T47D (cell line): ENCODE measurements at places on chromosomes 16 and 17.

GRCh38 chr17:40598619-40599467 lies 33.6 kb upstream of the CCR7 start:
- no peak for DNase-seq

DNA sequence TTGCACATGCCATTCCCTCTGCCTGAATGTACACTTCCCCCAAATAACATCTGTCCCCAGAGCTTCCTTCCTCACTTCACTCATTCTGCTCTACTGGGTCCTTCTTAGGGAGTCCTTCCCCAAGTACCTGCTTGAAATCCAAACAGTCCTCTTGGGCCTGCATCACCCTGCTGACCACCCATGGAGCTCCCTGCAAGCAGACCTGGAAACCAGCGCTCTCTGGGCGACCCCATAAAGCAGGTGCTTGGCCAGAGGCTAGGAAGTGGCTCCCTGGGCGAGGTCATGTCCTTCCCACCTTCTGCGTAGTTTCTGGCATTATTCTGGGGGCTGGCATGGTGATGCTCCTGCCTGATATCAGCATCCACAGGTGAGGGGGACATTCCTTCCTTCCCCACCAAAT lies 12.2 kb upstream of the NTN1 start:
- no peak for DNase-seq

- DNase-seq: no peak
Measured at GRCh38 chr17:82108038-82108437, 10.0 kb upstream of the FASN start.

DNA sequence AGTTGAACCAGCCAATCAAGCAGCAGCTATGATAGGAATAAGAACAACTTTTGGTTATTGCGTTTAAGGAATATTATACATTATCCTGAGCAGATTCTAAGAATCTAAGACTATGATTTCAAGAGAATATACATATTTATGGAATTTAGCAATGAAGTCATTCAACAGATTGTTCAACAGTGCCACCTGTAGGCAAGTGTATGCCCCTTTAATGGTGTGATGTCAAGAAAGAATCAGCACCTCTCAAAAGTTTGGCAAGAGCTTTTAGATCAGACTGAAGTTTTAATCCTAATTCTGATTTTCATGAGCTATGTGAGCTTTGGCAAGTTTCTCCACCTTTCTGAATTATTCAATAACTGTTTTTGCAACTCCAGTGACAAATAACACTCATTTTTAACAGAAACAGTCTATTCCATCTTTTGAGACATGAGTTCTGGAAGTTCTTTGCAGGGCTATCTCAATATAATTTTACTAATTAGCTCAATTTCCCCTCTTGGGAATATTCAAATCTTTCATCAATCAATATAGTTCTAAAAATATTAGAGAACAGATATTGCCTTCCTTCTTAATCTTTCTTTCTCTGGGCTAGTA lies 474.3 kb upstream of the TOM1L1 start:
- peak; percentile 65 for DNase-seq

GRCh38 chr16:19329932-19330331 lies 44.4 kb downstream of the CLEC19A start:
- DNase-seq: no peak

- no peak for DNase-seq
Measured at GRCh38 chr16:12089492-12090150, 113.1 kb downstream of the SNX29 start.

DNA sequence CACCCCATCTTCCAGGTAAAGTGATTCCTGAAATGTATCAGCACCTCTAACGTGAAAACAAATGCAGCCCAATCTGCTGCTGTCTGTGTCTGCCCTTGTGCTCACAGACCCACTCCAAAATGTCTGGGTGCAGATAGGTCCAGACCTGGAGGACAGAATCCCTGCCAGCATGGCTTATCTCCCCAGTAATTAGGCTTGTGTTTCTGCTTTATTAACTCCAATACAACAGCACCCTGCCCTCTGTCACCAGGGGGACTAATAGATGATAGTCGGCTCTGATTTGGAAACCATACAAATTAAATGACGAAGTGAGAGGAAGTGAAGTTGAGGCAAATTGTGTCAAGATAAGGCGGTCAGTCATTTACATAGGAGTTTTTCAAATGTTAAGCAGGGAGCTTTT lies 608.3 kb upstream of the SALL1 start:
- no peak for DNase-seq

GRCh38 chr17:1186923-1187771 lies 7.4 kb upstream of the ABR start:
- DNase-seq: peak; percentile 86

- peak; percentile 91 for DNase-seq
Measured at GRCh38 chr17:79042421-79043190, 18.6 kb downstream of the C1QTNF1 start.

GRCh38 chr16:56858374-56858773 lies 6.6 kb upstream of the SLC12A3 start:
- DNase-seq: no peak

DNA sequence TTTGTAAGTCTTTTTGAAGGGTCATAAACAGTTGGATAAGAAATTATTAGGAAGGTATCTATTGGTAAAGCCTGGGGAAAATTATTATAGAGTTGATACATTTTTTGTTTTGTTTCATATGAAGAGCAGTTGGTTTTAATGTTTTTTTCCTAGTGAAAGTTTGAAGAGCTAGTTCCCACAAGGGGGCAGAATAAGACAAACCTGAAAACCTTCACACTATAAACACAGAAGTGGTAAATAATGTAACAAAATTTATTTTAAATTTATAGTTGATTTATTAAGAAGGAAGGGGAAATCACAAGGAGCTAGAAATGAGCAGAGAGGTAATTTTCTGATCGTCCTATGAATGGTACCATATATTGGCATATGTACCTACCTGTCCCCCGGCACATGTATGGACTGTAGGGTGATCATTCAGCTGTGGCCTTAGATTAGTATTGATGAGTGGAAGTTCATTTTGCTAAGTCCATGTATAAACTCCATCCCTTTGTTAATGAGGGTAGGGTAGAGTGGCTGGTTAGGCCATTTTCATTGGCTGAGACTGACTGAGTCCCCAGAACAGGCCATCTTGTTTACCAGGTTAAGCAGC lies 116.3 kb downstream of the TANC2 start:
- peak; percentile 44 for DNase-seq

DNA sequence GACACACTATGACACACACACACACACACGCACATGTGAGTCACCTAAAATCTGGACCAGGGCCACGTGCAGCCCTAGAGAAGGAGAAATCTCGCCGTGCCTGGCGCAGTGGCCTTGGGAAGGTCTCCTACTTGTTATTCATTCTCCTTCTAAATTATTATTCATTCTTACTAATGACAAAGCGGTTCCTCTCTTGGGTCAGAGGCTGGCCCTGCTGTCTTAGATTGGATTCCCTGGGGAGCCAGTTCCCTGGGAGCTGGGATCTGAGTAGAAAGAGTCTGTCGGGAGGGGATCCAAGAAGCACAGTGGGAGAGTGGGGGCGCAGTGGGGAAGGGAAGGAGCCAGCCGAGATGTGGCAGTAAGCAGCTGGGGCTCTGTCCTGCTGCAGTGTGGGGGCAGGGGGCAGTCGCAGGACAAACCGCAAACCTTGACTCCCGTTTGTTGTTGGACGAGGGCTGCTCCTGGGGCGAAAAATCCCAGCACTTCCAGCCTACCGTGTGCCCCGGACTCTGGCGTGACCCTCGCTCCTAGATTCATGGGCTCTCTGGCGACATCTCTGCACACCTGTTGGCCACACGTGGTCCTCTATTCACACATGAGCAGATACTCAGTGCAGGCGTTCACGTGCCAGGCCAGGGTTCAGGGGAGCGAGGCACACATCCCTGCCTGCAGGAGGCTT lies 18.7 kb upstream of the JPH3 start:
- DNase-seq: no peak

DNA sequence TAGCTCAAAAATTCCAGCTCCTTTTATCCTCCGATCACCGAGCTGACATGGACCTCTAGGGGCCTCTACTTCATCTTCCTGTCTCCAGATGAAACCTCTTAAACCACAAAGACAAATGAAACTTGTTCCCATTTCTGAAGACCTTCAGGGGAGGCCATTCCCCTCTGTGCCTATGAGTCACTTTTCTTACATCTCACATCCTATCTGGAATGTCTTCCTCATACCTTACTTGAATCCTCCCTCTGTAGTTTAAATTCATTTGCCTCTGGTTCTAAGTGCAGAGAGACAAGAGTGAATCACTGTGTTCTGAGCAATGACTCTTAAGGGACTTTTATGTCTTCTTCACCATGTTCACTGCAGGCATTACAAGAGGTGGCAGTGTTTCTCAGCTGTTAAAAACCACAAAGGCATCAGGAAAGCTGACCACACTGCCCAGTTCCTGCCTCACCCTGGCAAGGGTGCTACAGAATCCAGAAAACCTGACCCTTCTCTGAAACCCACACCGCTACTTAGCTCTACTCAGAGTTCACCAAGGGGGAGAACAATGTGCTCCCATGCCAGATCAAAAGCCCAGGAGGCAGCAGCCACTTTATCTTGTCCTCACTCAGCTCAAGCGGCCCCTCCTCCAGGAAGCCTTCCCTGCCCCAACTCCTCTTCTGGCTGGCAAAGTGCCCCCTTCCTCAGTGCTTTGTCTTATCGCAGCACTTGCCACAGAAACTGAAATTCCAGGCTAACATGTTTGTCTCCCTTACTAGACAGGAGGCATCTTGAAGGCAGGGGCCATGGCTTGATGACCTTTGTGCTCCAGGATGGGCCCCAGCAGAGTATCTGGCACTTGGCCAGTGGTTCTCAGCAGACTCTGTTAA lies 6.4 kb downstream of the CUEDC1 start:
- peak; percentile 65 for DNase-seq

DNA sequence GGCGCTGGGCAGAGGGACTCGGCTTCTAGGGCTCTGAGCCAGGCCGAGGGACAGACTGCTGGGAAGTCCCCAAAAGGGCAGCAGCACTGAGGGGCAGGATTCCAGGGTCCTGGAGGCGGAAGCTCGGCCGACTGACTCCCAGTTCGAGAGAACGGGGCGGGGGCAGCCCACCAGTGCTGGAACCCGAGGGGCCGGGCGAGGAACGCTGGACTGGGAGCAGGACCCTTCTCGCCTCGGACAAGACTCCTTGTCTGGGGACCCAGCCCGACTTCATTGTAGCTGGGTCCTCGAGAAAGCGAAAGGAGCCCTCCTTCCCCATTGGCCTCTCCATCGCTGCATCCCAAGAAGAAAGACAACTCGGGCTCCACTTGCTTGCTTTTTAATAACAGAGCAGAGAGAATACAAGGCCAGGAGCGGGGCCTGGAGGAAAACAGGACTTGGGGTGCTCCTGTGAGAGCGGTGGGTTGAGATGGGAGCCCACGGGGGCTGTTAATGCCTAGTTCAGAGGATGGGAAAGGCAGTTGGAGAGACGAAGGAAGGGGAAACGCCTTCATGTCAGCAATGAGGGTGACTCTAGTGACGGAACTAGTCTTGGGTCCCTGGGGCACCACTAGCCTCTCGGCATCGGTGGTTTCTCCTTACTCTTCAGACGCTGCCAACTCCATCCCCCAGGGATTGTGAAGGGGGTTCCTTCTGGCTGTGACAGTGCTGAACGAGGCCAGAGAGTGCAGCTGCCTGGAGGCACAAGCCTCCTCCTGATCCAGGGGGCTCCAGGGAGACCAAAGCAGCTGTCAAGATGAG lies 492 bp upstream of the CAMTA2 start:
- DNase-seq: no peak

GRCh38 chr17:3771140-3771539 lies 29.8 kb downstream of the ITGAE start:
- DNase-seq: no peak

- DNase-seq: no peak
Measured at GRCh38 chr16:64390102-64390501, 731.8 kb downstream of the CDH11 start.

DNA sequence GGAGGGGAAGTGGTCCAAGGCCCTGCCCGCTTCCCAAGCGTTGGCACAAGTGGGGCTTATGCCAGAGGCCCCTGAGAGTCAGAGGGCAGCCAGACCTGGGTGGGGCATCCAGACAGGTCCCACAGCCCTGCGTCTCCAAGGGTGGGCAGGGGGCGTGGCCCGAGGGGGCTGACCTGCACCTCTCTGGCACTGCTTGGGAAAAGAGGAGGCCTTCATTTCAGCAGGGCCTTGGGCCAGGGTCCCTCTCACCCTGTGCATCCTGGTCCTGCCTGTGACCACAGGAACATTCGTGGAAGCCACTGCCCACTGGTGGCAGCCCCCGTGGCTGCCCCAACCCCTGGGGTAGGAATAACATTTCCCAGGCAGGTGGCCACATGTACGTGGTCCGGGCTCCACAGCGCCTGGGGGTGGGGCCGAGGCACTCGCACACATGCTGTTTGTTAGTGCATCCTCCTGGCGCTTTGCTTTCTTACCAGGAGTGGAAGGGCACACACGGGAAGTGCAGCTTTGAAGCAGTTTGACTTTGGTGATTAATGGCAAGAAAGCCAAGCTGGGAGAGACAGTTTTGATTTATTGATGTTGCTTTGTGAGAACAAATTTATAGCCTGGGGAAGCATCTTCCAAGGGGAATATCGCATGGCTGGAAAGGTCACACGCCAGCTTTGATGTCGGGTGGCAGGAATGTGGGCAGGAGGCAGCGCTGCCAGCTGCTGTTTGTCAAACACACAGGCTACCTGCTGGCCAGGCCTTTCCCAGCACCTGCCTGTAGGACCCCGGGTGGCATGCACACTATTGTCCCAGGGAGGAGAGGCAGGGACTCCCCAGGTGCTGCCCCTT lies 4.3 kb downstream of the CENPX start:
- DNase-seq: no peak

- no peak for DNase-seq
Measured at GRCh38 chr17:2146132-2146871, 91.4 kb downstream of the HIC1 start.

- peak; percentile 78 for DNase-seq
Measured at GRCh38 chr17:45131616-45132319, 547 bp downstream of the PLCD3 start.

GRCh38 chr16:86016201-86016965 lies 117.4 kb downstream of the IRF8 start:
- peak; percentile 76 for DNase-seq

DNA sequence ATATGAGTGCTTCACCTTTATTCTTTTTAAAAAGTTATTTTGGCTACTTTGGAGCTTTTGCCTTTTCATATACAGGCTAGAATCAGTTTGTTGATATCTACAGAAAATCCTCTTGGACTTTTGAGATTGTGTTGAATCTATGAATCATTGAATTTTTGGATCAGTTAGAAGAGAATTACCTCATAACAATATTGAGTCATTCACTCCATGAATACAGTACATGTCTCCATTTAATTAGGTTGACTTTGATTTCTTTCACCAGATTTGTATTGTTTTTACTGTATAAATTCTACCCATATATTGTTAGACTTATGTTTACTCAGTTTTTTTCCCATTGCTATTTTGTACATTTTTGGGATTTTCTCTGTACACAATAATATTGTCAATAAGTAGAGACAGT lies 54.4 kb downstream of the TAOK1 start:
- DNase-seq: no peak

DNA sequence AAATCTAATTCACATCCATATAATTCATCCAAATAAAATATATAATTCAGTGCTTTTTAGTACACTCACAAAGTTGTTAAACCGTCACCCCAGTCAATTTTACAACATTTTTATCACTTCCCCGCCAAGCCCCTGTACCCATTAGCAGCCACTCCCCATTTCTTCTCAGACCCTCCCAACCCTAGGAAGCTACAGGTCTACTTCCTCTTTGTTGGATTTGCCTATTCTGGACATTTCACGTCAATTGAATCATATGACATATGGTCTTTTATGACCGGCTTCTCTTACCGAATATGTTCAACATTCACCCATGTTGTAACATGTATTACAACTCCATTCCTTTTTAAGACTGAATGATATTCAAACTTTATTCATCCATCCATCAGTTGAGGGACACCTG lies 19.9 kb upstream of the MLKL start:
- DNase-seq: no peak

GRCh38 chr16:72008424-72009216 lies at the start of gene DHODH:
TSS of gene DHODH (plus strand) at chr16:72008744. CDS start at chr16:72008765, 21 bp downstream.
- DNase-seq: peak; percentile 99

GRCh38 chr17:1551741-1552140 lies 10.9 kb downstream of the PITPNA start:
- no peak for DNase-seq
